ENCODE measurements at places on chromosomes 7 and 10. TPM values are rescaled to one million over a fixed set of nuclear protein-coding genes. Genes with fewer than 3 reads are reported as not detected.

Gene RNF32
- total RNA-seq: 0.64 TPM

Gene DLX6
- total RNA-seq: not detected

Gene HMX3
- total RNA-seq: 0.32 TPM

Gene TCF7L2
- 2.0 TPM for total RNA-seq

Gene MSMB
- not detected for total RNA-seq

Gene AGMO
- not detected for total RNA-seq

Gene CUZD1
- 0.54 TPM for total RNA-seq

Gene CYP3A7
- total RNA-seq: not detected

Gene PIK3CG
- 3.6 TPM for total RNA-seq

Gene TMEM176B
- not detected for total RNA-seq

Gene ATOH7
- total RNA-seq: not detected

Gene CAMK2B
- 0.38 TPM for total RNA-seq

Gene OPN1SW
- total RNA-seq: not detected

Gene CPXM2
- not detected for total RNA-seq

Gene GLRX3
- 86.5 TPM for total RNA-seq

Gene CTAGE8
- 1.3 TPM for total RNA-seq

Gene HOXA5
- total RNA-seq: not detected

Gene EVX1
- total RNA-seq: not detected

Gene LIPM
- not detected for total RNA-seq

Gene OPALIN
- total RNA-seq: not detected

Gene TSPAN33
- 7.2 TPM for total RNA-seq

Gene TUBB8
- total RNA-seq: not detected

Gene TAS2R5
- total RNA-seq: 0.95 TPM

Gene FGL2
- not detected for total RNA-seq

Gene FAS
- 69.3 TPM for total RNA-seq

Gene FBH1
- total RNA-seq: 40.4 TPM

Gene EPHA1
- 1.3 TPM for total RNA-seq

Gene SPRN
- total RNA-seq: not detected

Gene IDI2
- total RNA-seq: not detected

Gene ABI1
- 37.2 TPM for total RNA-seq

Gene TFAM
- total RNA-seq: 91.8 TPM

Gene PRPS1L1
- not detected for total RNA-seq

Gene DNAJB6
- 69.0 TPM for total RNA-seq

Gene ABCB4
- total RNA-seq: not detected

Gene OR9A2
- total RNA-seq: not detected

Gene LIPF
- not detected for total RNA-seq

Gene FAM25G
- not detected for total RNA-seq

Gene OGDHL
- total RNA-seq: 0.12 TPM

Gene NKX2-3
- total RNA-seq: not detected

Gene ZNF804B
- total RNA-seq: not detected

Gene RBM20
- 0.40 TPM for total RNA-seq

Gene TMEM229A
- total RNA-seq: not detected

Gene ELN
- 0.07 TPM for total RNA-seq

Gene SKIDA1
- total RNA-seq: not detected

Gene SLC18A3
- total RNA-seq: not detected

Gene ANKRD30A
- not detected for total RNA-seq

Gene LRRC4
- 0.74 TPM for total RNA-seq

Gene GSDME
- 6.9 TPM for total RNA-seq

Gene LGI1
- not detected for total RNA-seq

Data from activated naive CD4-positive, alpha-beta T cell treated with anti-CD3 and anti-CD28 coated beads for 36 hours (primary cell).